ENCODE measurements at places on chromosomes 6 and 20.
A peak's percentile ranks its signal among the peaks of the same experiment; 100 is the strongest.

DNA sequence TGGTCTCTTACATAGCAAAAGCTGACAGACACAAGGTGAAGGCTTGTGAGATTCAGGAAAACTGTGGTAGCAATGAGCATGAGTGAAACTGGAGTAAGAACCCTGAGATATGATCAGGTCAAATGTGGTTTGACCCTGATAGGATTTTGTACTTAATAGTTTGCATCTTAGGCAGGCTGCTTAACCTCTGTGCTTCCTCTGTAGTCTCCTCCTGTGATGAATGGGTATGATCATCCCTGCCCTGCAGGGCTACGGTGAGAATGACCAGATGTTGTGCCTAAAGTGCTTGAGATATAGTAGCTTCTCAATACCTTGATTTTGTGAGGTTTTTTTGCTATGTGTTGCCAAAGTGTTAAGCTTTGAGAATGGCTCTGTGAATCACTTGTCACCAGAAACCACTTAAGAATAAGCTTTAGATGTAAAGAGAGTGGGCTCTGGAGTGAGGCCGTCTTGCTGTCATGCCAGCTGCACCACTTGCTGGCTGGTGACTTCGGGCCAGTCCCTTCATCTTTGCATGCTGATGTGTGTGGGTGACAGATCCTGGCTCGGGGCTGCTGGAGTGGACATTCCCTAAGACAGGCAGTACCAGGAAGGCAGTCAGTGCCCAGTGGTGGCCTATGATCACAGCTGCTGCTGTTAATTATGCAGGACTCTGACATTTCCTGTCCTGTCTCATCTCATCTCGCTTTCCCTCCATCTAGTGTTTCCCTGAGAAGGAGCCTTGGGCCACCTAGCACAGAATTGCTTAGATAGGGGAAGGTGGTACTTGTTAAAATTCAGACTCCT lies 254.7 kb downstream of the NFATC2 start:
- no peak for DNase-seq

DNA sequence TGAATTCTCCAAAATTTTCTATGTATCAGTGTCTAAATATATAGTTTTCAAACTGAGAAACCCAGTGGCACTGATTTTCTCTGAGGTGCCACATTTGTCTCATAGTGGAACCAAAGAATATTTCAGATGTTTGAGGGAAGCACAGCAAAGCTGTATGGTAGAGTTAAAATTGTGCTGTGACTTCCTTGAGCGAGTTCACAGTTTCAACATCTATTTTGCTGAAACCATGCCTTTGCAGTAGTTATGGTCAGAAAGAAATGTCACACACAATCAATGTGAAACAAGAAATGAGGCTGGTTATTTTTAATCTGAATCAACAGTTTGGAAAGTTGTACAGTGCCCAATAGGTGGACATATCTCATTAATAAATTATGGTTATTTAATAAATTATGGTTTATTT lies 394.0 kb upstream of the SPTLC3 start:
- no peak for DNase-seq

GRCh38 chr20:63947638-63948456 lies 8.4 kb downstream of the UCKL1 start:
- peak; percentile 33 for DNase-seq

- peak; percentile 0 for DNase-seq
These were observed 80.9 kb downstream of the HAO1 start for GRCh38 chr20:7859356-7859802.

GRCh38 chr6:1348675-1349074 lies 36.8 kb downstream of the FOXQ1 start:
- no peak for DNase-seq

DNA sequence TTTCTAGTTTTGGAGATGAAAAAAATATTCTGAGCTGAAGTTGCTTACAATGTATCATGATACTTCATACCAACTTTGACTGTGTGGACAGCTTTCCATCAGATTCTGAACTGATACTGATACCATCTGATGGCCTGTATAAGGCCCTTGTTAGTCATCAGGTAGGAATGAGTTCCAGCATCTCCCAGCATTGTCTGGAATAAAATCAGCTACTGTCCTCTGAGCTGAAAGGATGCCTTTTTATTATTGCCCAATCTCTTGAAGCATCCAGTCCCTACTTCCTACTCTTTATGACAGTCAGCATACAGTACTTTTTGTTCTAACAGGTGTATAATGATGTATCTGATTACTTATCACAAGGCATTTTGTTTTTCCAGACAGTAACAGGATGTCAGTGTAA lies 70.6 kb upstream of the EYA4 start:
- no peak for DNase-seq

GRCh38 chr6:101879782-101880181 lies 486.3 kb downstream of the GRIK2 start:
- DNase-seq, result no peak

GRCh38 chr6:155128977-155129376 lies 133.9 kb downstream of the TIAM2 start:
- DNase-seq, result no peak

- no peak for DNase-seq
These were observed 316.1 kb upstream of the PRDM1 start for GRCh38 chr6:105769987-105770386.

DNA sequence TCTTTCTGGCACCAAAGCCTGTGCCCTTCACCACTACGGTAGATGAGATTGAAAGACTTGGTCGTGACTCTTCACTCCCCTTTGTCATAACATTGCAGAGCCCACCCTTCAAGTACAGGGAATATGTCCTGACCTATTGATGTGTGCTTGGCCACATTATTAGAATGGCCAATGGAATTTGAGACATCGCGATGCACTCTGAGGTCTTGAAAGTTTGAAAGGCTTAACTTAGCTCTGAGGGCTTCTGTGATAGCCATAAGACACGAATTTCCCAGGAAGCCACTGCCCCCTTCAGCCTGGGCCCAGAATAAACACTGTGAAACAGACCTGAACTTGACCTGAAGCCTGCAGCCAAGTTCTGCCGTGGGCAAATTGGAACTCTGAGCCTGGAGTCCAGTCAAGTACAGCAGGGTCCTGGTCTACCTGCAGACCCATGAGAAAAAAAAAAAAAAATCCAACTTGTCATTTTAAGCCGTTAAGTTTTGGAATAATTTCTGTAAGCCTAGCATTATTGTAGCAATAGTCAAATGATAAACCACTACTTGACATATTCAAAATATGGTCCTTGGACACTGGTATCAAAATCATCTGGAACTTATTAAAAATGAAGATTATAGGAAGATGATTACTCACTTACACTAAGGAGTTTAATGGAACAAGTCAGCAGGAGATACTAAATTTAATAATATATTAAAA lies 36.9 kb upstream of the TRAF3IP2 start:
- peak; percentile 32 for DNase-seq

DNA sequence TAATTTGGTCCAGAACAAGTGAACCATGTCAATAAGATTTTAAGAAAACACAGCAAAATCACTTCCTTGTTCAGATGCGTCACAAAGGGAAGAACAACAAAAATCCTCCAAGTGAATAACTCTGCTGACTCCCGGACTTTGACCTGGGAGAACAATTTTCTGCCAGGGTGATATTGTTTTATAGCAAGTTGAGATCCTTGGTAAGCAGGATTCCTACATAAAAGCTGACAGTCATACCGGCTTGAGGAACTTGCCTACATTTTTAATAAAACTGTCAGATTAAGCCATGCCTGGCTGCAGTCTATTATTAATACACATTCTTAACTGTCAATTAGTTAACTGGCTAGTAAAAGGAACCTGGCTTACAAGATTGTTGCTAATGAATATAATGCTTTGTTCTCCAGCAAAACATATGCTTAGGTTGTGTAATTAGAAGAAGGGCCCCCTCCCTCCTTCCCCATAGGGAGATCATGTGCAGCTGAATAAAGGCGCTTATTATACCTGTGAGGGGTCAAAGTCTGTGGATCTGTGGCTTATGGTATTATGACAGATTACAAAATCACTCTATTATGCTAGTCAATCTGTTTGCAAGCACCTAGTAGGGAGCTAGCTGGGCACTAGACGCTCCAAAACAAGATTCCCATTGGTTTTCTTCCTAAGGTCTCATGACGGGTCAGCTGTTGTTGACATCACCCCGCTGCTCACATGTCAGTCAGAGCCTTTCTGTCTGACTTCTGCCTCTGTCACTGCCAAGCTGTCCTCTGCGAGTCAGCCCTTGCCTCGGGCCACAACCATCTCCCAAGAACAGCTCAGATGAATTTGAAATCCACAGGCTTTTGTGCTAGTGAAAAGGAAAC lies 44.6 kb upstream of the SEC63 start:
- DNase-seq, result no peak

GRCh38 chr6:86107985-86108384 lies 465.3 kb upstream of the SYNCRIP start:
- DNase-seq, result no peak

- DNase-seq, result no peak
These were observed 95.7 kb downstream of the COL21A1 start for GRCh38 chr6:56151609-56152224.

DNA sequence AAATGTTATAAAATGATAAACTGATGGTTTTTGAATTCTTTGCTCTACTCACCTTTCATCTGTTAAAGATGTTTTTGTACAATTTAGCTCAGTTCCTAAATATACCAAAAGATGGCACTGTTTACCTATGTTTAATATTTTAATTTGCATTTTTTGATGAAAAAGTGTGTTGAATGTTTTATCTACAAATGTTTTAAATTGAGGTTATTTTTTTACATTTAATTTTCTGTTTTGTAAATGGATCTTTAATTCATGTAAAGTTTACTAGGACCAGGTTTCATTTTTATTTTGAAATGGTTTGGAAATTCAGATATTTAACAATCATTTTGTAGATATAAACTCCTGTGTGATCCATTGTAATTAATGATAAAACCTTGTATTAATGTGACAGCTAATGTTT lies 30.0 kb downstream of the CDKAL1 start:
- peak; percentile 41 for DNase-seq

- no peak for DNase-seq
These were observed 630.7 kb downstream of the HACE1 start for GRCh38 chr6:104229057-104229456.

GRCh38 chr6:11848852-11849731 lies 70.5 kb upstream of the ADTRP start:
- DNase-seq, result no peak

DNA sequence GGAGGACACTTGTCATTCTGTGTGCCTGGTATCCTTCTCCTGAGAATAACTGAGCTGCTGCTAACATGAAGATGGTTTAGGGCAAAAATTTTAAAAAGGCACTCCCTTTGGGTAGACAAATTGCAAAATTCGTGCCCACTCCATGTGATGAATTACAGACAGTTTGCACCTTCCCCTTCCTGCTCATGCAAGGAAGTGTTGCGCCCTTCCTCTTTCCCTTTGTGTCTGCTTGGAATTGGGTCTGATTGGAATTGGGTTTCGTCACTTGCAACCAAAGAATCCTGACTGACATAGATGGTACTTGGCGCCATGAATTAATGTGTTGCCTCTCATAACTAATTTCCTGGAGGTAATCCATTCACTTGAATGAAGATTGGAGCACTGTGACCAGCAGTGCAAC lies 62.3 kb upstream of the SHLD1 start:
- no peak for DNase-seq

DNA sequence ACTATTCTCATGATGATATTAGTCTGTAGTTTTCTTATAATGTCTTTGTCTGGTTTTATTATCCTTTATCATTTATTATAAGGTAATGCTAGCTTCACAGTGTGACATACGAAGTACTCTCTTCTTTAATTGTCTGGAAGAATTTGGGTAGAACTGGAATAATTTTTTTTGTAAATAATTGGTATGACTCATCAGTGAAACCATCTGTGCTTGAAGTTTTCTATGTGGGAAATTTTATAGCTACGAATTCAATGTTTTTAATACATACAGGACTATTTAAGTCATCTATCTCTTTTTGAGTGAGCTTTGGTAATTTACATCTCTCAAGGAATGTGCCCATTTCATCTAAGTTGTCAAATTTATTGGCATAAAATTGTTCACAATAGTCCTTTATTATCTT lies 86.3 kb downstream of the SOD2 start:
- DNase-seq, result no peak

DNA sequence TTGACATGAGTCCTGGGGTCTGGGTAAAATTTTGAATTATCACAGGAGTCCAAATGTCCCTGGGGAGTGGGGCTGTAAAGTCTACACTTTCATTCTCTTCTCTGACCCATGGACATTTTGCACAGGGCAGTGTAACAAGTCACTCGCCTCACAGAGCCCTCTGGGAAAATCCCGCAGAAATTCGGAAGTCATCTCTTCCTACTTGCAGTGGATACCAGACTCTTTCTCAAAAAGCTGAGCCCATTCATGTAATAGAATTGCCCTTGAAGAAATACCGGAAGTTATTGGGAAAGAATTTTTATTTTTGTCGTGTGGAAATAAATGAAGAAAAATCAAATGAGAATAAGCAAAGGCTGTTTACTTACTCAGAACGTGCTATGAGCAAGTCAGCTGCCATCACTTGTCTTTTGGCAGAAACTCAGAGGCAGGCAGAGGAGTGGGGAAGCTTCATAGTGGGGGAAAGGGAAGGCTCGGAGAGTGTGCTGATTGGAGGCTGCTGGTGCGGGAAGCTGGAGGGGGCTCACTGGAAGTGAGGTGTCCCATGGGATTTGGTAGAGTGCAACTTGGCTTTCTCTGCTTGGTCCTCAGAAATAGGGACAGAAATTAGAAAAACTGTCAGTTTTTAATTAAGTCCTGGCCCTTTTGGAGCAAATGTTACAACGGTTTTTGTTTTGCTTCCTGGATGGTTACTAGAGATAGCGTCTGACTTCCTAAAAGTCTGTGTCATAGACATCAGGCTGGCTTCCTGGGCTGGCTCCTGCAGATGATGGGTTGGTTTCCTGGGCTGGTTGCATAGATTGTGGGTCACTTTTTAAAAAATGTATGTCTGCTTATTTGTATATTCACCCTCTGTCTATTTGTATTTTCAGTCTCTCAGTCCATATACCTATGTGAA lies 79.8 kb upstream of the EEF1E1 start:
- DNase-seq, result no peak

GRCh38 chr6:87669051-87669450 lies 33.0 kb downstream of the AKIRIN2 start:
- DNase-seq, result no peak

DNA sequence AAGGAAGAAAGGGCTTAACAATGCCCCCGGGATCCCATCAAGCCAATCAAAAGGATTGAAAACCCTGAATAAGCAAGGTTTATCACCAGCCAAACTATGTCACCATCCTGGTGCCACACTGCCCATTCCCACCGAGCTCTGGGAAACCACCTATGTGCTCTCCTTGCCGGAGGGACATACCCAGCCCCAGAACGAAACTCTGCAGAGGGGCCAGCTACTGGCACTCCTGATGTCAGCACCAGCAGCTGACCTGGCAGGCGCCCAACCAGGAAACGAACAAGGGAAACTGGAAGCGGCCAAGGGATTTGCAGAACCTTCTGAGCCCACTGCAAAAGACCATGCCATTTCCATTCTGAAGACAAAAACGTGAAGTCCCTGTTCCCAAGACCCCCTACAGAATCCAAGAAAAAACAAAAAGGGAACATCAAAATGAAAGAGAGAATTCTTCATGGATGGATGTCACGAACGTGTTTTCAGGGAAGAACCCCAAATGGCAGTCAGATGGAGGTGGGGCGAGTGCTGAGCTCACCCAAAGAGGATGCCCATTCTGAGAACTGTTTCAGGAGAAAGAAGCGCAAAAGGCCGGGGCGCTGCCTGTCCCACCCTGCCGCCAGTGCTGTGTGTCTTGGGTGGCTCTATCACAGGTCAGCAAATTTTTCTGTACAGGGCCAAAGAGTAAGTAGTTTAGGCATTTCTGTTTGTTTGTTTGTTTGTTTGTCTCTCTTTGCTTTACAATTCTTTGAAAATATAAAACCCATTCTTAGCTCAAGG lies 305.2 kb downstream of the ESR1 start:
- DNase-seq, result no peak

- DNase-seq, result no peak
These were observed 621.5 kb downstream of the TENT5A start for GRCh38 chr6:81130969-81131368.
